ENCODE measurements at places on chromosomes 3 and 15.
A peak's percentile ranks its signal among the peaks of the same experiment; 100 is the strongest.

DNA sequence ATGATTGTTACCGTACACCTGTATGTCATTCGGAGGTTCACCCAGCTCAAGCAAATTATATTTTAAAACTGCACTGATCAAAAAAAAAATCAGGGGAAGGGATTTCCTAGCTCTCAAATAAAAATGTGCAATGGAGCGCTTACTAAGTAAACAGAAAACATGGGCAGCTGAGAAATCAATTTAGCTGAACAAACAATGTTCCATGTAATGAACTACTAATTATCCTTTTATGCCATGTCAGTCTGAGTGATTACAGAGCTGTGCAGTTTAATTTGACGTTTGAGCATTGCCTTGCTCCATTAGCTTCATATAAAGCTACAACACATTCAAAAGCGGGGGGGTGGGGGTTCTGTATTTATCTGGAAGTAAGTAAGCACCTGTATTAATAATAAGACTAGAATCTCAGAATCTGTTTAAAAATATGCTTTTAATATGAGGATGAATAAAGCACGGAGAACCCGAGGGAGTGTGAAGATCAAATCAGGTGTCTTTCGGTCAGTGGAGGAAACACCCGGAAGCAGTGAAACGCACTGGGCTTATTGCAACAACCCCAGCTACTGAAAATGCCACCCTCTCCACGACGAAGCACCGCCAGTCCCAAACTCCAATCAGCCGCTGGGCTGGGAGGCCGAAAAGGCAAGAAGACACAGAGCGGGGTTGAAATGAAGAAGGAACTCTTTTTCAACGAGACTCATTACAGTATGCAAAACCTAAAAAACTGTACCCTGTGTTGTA lies 196.5 kb upstream of the ATP11B start:
- DNase-seq = no peak

DNA sequence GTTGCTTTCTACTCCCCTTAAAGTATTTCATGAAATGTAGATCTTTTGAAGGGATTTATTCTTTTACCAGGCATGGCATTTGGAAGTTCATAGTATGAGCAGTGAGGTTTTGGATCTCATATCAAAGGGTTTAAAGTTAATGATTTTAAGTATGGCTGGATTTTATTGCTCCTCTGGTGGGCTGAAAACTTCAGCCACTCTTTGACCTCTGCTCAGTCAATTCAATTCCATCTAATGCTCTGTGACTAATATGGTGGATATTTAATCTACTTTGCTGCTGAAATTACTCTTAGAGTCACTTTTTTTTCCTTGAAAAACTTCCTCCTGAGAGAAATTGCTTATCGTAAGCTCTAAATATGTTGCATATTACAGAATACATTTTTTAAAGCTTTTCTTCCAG lies 218.6 kb downstream of the NR2F2 start:
- DNase-seq = no peak

DNA sequence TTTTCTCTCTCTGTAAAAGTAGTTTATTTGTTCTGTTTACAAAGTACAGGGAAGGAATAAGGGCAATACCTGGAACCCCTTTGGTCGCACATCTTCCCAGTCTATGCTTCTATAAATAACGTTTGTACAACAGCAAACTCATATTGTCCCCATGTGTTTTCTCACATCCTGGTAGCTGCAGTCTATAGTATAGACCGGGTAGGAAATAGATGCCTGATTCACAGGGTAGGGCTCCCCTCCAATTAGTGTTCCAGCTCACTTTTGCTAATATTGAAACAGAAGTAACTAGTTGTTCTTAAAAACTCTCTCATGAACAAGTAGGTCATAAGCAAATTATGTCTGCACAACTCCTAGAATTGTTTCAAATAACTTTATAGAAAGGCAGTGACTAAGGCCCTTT lies 17.7 kb downstream of the ATG7 start:
- DNase-seq = no peak

- no peak for DNase-seq
These were observed 147.8 kb downstream of the OCA2 start for GRCh38 chr15:27951191-27951890.

- DNase-seq = no peak
These were observed 120.1 kb downstream of the VGLL4 start for GRCh38 chr3:11523572-11524101.

GRCh38 chr3:144502402-144502801 lies 530.8 kb downstream of the DIPK2A start:
- no peak for DNase-seq

GRCh38 chr3:58333206-58334012 lies 717 bp downstream of the PXK start:
- DNase-seq = peak; percentile 6

GRCh38 chr15:83250781-83251180 lies 33.7 kb downstream of the BNC1 start:
- DNase-seq = no peak

DNA sequence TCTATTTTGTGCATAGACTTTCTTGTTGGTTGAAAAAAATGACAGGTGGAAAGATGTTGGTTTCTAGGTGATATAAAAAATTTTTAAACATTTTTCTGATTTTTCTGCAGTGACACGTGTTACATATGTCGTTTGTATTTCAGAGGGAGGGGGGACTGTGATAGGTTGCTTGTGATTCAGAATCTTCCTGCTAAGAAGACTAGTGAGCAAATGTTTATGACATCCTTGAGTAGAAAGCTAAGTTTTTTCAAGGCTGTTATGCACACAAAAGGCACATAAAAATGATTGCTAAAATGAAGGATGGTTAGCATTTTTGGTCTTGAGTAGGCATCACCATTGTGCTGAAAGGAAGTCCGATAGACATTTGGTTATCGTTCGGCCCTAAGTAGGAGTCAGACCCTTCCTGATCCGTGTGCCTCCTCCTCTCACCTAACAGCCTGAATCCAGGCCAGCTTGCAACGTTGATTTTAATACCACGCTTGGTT lies 1.5 kb downstream of the ZNF639 start:
- DNase-seq = no peak

Measured in activated CD4-positive, alpha-beta T cell treated with anti-CD3 and anti-CD28 coated beads, Interleukin-2, amount 50 U/mL, for 4 hours (primary cell).